ENCODE measurements at places on chromosomes 2 and 18.
A peak's percentile ranks its signal among the peaks of the same experiment; 100 is the strongest.

DNA sequence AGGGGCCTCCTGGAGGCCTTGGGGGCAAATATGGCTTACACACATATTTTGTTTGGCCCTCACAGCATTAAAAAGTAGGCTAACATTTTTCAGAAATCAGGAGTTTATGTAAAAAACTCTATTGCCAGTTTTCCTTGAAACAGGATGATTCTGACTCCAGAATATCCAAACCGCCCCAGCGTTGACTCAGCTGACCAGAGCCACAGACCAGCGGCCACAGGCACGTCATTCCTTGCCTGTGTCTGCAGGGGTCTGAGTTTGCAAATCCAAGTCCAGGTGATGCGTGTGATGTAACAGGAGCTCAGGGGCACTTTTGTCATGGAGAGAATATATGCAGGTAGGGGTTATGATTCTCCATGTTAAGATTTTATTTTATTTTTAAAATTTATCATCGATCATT, 79.4 kb upstream of the ALKAL2 start:
- DNase-seq, result no peak

DNA sequence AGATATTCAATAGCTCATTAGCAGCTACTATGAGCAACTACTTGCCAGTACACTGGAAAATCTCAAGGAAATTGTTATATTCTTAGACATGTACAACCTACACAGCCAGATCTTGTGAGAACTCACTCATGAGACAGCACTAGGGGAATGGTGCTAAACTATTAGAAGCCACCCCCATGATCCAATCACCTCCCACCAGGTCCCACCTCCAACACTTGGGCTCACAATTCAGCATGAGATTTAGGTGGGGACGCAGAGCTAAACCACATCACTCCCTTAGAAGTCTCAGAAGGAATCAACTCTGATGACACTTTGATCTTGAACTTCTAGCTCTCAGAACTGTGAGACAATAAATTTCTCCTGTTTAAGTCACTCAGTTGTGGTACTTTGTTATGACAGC, 418.3 kb upstream of the SPHKAP start:
- no peak for DNase-seq

- no peak for DNase-seq
These were observed 35.2 kb downstream of the OTOF start for GRCh38 chr2:26442707-26443106.

DNA sequence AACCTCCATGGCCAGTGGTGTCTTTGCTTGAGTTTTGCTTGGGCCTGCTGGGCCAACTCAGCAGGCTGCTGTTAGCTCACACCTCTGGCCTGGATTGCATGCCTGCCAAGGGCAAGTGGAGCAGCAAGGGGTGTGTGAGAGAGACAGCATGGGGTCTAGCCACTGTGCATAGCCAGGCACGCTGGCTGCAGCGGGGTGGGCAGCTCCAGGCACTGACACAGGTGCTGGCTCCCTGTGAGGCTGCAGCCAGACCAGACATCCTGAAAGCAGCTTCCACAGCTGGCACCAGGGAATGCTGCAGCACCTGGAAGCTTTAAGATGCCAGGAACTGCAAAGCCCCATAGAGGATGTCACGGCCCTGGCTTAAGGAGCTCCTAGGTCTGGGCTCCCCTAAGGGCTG, 376.4 kb upstream of the VWC2L start:
- no peak for DNase-seq

GRCh38 chr2:3288470-3289170, 89.0 kb downstream of the EIPR1 start:
- DNase-seq, result no peak

- no peak for DNase-seq
These were observed 7.7 kb upstream of the TMEM247 start for GRCh38 chr2:46471697-46472096.

DNA sequence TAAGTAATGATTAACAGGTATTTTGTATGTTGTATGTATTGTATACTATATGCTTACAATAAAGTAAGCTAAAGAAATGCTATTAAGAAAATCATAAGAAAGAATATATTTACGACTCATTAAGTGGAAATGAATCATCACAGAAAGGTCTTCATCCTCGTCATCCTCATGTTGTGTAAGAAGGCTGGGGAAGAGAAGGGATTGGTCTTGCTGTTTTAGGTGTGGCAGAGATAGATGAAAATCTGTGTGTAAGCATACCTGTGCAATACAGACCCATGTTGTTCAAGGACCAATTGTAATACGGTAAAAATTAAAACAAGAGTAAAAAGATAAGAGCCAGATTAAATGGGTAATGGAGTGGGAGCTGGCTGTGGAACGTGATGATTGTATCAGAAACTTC, 16.6 kb downstream of the SLC35F5 start:
- DNase-seq, result no peak

- DNase-seq, result no peak
These were observed 36.7 kb downstream of the PKP4 start for GRCh38 chr2:158493458-158493857.

GRCh38 chr18:13446610-13447461, 228.3 kb downstream of the LDLRAD4 start:
- DNase-seq, result no peak

- no peak for DNase-seq
These were observed 93.7 kb upstream of the SH3BP4 start for GRCh38 chr2:234858145-234858544.

DNA sequence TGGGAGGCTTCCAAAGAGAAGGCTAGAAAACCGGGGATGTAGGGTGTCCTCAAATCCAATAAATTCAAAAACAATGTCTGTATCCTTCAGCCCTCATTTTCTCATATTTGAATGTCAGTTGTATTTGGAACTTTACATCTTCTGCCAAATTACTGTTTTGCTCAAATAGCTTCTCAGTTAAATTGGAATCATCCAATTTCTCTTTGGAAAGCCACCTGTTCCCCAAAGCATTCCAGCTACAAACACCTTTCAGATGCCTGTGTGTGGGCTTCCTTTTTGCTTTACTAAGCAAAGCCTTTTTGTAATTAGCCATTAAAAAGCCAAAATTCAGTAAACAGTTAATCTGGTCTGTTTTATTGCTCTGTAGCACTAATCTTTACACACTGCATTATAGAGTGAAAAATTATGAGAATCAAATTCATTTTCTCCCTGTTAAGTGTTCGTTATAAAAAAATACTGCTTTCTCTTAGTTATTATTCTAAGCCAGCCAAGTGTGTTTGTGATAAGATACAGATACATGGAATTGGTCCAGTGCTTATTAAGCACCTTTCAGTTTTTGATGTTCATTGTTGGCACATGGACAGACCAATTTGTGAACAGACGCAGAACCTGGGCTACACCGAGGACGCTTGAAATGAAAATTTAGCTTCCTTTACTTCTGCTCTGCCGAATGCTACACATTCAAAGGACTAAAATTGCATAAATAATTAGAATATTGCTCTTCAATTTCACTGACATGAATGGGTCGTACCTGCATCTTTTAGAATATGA, 151.6 kb downstream of the RTN4 start:
- DNase-seq, result no peak

- no peak for DNase-seq
These were observed 350.5 kb upstream of the ETAA1 start for GRCh38 chr2:67046591-67046990.

DNA sequence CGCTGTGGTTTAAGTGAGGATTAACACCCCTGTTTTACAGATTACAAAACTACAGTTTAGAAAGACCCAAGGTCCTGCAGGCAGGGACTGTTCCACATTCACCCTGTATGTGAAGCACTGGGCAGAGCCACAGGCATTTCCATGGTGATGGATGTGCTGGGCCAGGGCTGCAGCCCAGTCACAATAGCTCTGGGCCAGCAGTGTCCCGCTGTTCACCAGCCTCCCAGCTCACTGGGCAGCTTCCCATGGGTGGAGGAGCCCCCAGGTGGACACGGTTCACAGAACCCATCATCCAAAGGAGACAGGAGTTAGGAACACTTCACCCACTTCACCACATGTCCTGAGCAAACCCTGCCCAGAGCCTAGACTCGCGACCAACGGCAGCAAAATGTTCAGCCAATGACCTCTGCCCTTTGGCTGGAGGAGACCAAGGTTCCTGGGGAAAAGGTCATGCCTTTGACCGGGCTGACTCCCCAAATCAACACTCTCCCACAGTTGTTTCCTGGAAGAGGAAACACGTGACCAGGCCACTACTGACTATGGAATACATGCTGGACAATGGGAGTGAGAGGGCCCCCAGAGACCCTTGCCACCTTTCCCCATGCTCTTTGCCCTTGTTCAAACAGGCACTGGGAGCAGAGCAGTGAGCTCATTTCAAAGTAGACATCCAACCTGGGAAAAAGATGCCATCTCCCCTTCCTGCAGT, 28.0 kb upstream of the SLC35F6 start:
- no peak for DNase-seq

DNA sequence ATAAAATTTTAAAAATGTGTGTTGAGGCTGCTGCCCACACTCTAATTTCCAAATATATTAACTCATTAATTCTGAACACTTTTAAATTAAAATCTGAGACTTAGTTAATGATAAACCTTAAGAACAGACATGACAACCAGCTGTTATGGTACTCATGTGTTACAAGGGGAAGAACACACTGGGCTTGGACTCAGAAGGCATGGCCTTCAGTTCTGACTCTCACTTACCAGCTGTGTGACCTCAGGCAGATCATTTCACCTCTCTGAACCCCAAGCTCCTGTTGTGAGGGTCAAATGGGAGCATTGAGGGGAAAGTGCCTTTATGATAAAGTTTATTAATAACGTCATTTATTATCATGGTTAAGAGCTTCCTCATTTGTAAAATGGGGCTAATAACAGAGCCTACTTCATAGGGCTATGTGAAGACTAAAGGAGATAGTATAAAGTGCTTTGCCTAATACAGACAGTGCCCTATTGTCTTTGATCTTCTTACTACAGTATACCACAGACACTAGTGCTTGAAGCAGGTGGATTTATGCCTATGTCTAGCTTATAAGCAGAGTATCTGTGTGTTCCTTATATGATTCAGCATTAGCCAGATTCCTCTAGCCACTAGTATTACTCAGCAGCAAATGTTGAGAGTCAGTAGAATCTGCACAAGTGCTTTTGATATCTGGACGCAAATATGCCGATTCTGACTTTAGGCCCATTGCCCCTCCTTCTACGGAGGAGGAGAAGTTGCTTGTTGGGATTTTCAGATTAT, 99.6 kb downstream of the SGPP2 start:
- DNase-seq, result no peak

DNA sequence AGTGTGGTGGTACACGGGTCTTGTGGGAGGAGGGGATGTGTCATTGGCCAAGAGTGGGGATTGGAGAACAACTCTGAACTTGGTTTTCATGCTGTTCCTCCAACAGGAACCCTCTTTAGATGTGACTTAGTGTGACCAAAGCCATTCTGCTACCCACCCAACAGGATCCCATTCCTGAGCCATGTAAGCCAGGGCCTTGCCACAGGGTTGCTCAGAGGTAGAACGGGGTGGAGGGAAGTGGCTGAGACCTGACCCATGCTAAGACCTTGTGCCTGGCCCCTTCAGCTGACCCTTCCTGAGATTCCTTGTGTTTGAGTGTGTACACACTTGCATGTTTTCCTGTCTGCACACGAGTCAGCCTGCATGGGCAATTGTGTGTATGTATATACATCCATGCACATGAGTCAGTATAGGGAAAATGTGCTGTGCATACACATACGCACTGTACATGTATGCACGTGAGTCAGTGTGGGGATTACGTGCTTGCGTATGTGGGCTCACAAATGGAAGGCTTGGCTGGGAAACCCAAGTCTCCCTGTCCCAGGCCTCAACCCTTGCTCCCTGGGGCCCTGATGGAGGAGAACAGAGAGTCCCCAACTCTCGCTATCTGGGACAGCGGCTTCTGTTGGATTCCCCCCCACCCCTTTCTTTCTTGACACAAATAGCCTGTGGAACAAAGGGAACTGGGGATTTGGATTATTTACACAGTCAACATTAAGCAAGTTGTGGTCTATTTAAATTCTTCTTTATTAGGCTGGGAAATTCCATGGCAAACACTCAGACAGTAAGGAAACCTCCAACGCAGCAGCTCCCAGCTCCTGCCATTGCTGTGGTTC, 339.8 kb downstream of the DYSF start:
- DNase-seq, result peak; percentile 23

DNA sequence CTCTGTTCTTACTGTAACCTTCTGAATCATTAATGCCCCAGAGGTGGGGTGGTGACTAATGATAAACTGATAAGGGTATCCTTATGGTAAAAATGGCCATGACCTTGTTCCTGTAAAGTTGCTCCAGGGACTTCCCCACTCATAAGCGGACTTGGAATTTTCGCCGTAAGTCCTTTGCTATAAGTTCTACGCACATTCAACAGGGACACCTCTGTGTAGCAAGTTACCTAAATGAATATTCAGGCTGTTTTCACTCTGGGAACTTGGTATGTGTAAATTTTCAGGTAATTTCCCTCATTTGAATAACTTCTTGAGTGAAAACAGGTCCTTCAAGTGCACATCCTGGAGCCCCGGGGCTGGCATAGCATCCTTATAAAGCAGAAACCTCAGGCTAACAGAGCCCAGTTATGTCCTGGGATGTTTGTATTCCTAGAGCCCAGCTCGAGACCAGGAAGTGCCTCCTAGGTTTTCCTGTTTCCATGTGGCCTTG, 9.4 kb upstream of the AGFG1 start:
- DNase-seq, result peak; percentile 22

GRCh38 chr2:12587729-12588522, 128.8 kb upstream of the TRIB2 start:
- DNase-seq, result peak; percentile 94

DNA sequence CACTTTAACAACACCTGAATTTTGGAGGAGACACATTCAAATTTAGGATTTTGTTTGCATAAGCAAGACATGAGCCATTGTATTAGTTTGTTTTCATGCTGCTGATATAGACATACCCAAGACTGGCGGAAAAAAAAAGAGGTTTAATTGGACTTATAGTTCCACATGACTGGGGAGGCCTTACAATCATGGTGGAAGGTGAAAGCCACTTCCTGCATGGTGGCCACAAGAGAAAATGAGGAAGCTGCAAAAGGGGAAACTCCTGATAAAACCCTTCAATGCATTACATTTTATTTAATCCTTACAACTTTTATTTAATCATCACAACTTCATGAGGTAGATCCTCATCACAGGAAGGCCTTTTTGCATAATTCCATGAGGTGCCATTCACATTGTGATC, 242.0 kb upstream of the STON1 start:
- DNase-seq, result no peak

DNA sequence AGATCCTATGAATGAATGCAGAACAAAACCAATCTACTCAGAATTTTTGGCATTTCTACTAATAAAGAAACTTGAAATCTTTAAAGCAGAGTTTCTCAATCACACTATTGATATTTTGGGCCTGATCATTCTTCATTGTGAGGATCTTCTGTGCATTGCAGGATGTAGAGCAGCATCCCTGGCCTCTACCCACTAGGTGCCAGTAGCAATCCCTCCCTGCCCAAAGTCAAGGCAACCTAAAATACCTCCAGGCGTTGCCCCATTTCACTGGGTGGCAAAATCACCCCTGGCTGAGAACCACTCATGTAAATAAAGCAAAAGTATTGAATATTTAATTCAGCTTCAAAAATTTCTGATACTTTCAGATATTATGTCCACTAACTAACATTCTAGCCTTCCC, 213.0 kb downstream of the SP3 start:
- peak; percentile 44 for DNase-seq

GRCh38 chr2:134169788-134170187, 84.1 kb upstream of the MGAT5 start:
- DNase-seq, result no peak

GRCh38 chr18:63135101-63135500, 184.5 kb downstream of the BCL2 start:
- no peak for DNase-seq
